ENCODE measurements at places on chromosomes 16 and 17.

DNA sequence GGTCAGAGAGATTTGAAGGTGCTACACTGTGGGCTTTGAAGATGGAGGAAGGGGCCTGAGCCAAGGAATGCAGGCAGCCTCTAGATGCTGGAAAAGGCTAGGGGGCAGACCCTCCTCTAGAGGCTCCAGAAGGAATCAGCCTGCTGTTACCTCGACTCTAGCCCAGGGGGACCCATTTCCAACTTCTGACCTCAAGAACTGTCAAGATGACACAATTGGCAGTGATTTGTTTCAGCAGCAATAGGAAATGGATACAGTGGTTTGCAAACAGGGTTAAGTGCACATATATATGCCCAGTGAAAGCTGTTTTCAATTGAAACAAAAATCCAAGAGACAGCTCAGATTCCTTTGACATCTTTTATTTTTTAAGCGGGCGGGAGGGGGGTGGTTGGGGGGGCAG is 3.7 kb upstream of the ZDHHC1 start:
- DNase-seq = no peak

DNA sequence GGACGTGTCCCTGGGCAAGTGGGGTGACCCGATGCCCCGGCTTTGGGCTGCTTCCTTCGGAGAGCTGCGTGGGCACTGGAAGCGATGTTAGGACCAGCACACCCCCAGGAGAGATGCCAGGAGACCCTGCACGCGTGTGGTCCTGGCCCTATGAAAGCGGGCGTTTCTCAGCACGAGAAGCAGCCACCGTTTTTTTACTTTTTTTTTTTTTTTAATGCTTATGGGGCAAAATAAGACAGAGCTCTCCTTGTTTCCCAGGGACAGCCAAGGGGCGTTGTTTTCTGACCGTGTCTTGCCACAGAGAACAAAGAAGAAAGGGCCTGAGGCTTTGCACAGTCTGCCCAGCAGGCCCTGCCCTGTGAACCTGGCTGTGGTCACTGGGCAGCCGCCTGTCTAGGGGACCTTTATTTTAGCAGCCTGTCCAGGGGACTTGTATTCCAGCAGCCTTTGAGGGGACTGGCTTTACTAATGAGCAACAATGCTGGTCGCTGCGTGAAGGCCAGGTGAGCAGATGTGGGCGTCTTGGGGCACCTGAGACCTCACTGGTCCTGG is 996 bp downstream of the SLC25A10 start:
- no peak for DNase-seq

DNA sequence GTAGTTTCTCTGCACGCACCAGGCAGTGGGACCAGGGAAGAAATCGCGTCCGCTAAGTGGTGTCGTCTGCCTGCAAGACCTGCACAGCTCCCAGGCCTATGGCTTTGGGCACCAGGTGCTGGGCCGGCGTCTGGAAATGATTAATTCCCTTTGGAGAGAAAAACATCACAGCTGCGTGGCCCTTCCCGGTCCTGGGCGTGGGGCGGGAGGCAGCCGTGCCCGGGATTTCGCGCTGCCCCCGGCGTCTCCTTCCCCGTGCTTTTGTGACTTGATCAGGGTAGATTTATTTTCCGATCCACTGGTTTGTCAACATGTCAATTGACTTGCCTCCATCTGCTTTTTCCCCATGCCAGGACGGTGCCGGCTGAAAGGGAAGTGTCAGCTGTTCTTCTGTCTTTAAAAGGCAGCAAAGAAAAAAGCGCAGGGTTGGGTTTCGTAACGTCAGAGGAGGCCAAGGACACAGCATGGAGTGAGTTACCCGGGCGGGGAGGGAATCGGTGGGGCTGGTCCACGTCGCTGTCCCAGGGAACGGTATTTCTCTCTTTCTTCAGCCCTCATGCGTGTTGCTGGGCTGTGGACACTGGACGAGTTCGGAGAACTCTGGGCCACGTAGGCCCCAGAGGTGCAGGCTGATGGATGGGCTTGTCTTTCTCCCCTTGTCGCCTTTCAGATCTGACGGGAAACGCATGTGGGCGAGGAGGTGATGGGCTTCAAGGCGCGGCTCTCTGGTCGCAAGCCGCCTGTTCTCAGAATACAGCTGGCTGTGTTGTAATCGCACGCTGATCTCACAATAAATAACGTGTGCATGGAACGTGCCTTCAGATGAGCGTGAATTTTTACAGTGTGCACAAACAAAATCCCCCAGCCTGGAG is 188.1 kb upstream of the ZNF469 start:
- DNase-seq = no peak

- no peak for DNase-seq
Measured at GRCh38 chr17:36183001-36183971, 6.8 kb upstream of the TBC1D3B start.

DNA sequence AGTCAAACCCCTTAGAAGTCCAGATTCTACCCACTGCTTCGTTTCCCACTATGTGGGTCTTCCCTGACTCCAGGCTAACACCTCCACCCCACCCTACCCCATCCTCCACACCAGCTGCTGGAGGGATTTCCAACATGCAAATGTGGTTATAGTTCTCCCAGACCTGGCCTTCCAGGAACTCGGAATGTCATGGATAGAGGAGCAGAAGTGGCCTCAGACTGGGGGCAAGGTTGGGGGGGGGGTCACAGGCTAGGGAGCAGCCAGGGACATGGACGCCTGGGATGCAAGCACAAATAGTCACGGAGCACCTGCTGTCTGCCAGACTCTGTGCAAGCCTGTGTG is 2.0 kb downstream of the CAMKK1 start:
- DNase-seq = no peak

GRCh38 chr17:69450918-69451317 is 36.4 kb downstream of the MAP2K6 start:
- DNase-seq = no peak

DNA sequence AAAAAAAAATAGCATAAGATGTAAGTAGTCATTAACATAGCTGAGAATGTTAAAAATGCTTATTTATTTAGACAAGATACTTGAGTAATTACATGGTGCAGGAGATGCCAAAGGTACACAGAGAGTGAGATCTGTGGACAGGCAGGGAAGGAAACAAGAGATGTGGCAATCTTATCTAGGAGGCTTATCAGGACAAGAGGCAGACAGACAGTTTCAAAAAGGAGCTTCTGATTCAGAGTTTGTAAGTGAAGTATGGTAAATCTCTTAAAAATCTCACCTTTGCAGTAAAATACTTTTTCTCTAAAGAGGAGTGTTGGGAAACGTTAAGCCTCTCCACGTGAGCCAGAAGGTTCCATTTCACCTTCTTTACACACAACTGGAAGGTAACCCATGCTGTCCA is 19.9 kb upstream of the GHDC start:
- no peak for DNase-seq

- DNase-seq = no peak
Measured at GRCh38 chr16:81493755-81494433, 49.3 kb downstream of the CMIP start.

DNA sequence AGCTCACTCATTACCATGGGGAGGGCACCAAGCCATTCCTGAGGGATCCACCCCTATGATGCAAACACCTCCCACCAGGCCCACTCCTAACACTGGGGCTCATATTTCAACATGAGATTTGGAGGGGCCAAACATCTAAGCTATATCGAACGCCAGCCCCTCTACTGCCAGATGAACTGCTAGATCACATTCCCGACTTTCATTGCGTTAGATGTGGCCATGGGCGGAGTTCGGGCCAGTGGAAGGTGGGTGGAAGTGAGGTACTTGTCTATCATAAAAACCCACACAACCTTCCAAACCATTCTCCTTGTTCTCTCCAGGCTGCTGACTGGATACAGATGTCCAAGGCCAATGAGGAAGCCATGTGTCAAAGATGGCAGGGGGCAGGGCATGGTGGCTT is 27.0 kb upstream of the ANKRD40CL start:
- DNase-seq = no peak

- DNase-seq = no peak
Measured at GRCh38 chr16:57630407-57630797, 2.0 kb downstream of the ADGRG1 start.

DNA sequence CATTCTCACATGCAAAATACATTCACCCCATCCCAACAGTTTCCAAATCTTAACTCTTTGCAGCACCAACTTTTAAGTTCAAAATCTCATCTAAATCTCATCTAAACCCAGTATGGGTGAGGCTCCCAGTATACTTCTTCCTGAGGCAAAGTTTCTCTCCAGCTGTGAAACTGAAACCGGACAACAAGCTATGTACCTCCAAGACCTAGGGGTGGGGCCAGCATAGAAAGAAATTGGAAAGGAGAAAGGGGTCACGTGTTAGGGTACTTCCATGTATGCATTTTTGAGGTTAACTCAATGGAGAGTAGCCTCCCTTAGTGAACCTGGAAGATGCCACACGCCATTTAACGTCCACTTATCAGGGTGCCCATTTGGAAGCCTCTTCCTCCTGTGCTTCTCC is 23.9 kb upstream of the LRRC75A start:
- no peak for DNase-seq
